ENCODE measurements at places on chromosomes 6 and 20.

DNA sequence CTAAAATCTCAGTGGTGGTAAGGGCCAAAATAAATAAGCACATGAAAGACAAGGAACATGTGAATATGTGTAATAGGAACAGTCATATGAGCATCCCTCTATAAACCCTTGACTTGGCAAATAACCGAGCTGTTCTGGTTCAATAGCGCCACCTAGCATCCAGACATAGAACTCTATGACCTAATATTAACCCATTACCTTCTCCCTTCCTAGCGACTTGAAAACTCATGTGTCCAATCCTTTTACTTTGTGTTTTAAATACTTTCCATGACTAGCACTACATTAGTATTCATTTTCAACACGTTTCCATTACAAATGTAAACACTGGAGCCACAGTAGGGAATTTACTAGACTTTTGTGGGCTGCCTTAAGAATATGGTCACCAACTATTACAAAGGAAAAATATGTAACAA lies 279.7 kb downstream of the UST start:
- DNase-seq, result peak; percentile 97

DNA sequence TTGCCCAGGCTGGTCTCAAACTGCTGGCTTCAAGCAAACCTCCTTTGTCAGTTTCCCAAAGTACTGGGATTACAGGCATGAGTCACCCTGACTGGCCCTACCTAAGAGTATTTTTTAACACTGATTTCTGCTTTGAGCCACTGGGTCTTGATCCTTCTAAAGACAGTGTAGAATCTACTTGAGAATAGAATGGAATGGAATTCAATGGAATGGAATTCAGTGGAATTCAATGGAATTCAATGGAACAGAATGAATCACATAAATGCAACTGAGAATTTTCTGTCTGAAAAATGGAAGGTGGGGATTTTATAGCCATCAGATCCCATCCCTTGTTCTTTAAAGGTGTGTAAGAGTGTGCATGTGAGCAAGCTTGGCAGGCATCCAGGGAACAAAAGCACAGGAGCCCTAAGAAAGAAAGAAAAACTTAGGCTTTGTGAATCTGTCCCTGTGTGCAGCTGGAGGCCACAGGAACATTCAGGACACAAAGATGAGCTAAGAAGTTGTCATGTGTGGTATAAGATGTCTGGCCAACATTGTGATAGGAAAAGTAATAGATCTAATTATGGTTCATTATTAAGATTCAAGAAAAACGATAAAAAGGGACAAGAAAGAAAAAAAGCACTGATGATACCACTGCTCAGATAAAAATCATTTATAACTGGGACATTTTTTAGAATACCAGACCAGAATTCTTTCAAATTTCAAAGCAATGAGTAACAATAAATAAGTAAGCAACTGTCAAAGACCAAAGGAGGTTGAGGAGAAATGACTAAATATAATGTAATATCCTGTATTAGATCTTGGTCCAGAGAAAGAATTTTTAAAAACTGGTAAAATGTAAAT lies 681.0 kb upstream of the GJE1 start:
- peak; percentile 93 for DNase-seq

GRCh38 chr6:45724511-45724910 lies 291.1 kb downstream of the CLIC5 start:
- peak; percentile 97 for DNase-seq

- no peak for DNase-seq
Observed at GRCh38 chr20:31637660-31638059, at the start of gene COX4I2. Gene COX4I2, plus strand, starts transcription at chr20:31637912. Its CDS starts 1,106 bp downstream, at chr20:31639018.

GRCh38 chr20:48743807-48744206 lies 84.0 kb downstream of the PREX1 start:
- DNase-seq, result no peak

DNA sequence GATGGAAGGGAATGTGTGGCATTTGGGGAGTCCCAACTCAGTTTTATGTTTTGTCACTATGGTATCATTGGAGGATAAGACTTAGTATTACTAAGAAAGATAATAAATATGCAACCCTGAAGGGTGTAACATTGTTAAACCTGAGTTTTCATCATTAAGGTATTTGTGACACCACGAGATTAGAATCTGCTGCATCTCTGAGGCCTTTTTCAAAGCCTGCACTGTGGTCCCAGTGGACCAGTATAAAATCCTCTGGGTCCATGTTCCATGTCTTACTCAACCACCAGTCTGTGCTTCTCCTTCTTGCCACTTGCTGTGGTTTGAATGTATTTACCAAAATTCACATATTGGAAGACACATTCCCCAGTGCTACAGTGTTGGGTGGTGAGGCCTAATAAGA lies 130.6 kb downstream of the TBX18 start:
- peak; percentile 74 for DNase-seq

DNA sequence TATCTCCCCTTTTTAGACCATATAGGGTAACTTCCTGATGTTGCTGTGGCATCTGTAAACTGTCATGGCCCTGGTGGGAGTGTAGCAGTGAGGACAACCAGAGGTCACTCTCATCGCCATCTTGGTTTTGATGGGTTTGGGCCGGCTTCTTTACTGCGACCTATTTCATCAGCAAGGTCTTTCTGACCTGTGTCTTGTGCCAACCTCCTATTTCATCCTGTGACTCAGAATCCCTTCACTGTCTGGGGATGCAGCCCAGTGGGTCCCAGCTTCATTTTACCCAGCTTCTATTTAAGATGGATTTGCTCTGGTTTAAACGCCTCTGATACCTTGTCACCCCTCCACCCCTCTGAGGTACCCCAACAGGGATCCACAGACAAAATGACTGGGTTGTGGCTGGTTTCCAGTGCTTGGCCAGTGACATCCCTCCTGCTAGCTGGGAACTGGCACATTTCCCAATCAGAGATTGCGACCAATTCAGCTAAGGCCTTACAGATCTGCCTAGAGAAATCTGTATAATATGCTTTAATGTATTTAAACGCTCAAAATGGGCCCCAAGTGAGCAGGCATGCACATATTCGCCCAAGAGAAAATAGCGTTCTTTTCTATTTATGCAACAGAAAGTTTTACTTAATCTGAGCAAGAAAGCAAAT lies 315.6 kb upstream of the QKI start:
- DNase-seq, result no peak

DNA sequence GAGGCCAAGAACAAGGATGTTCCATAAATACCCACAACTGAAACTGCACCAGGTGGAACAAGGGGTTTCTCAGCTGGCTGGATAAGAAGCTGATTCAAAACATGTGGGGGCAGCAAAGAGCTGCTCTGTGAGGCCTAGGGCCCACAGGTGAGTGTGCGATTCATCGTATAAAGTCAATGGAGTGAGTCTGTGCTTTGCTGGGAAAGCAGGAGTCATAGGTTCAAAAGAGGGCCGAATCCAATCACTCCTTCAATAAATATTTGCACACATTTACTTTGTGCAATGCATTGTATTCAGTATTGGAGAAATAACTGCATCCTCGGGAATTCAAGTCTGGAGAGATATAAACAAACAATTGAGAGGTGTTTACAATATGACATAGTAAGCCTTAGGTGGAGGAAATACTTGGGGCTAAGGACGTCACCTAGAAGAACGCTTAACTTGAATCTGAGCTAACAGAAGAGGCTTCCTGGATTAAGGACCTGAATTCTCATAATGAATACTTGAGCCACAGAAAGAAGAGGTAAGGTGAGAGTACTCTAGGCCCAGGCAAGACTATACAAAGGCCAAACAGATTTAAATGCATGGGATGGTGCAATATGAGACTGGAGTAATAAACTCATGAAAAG lies 83.7 kb upstream of the TMEM30A start:
- DNase-seq, result no peak

GRCh38 chr6:133423242-133423641 lies 182.1 kb downstream of the EYA4 start:
- no peak for DNase-seq

- no peak for DNase-seq
Observed at GRCh38 chr6:70843328-70843918, 113.4 kb downstream of the B3GAT2 start.

DNA sequence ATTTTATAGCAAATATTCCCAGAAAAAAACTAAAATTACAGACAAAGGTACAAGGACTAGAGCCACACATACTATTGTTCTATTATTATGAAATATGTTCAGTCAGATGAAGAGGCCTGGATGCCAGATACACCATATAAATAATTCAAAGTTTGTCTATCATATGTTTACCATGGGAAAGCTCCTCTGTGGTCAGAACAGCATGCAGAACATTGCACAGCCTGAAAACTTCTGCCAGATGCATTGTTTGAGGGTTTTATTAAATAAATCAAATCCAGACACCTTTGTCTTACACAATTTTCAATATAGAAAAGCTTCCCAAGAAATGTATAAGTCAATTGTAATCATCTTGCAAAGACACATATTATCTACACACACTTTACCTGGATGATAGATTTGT lies 35.0 kb upstream of the COL21A1 start:
- peak; percentile 46 for DNase-seq

- peak; percentile 64 for DNase-seq
Observed at GRCh38 chr20:32457479-32457986, 99.4 kb downstream of the ASXL1 start.

DNA sequence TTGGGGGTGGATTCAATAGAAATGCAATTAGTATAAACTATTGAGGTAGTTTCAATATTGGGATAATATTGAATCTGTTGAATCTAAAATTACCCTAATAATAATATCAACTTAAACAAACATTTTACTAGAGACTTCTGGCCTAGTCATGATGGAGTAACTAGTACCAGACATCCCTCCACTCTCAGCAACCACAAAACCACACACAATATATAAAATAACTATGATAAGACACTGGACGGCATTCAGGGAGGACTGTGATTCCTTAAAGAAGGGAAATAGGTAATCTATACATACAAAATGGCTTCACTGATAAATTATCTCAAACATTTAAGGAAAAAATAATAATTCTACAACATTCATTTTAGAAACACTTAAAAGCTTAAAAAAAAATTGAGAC lies 38.9 kb upstream of the TMEM14A start:
- DNase-seq, result peak; percentile 29

DNA sequence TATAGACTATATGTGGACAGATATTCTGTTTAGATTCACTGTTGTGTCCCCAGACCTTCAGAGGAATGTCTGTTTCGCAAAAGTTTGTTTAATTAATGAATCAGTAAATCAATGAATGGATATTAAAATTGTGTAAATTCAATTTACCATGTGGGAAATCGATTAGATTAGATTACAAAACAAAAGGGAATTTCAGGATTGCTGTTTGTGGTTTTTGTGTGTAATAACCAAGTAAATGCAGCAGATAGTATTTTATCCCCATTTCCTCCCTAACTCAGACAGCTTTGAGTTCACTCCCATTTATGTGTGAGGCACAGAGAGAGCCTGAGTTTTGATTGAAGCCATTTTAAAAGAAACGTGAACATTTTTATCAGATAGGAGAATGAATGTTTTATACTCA lies 214.8 kb downstream of the ADGB start:
- peak; percentile 16 for DNase-seq

DNA sequence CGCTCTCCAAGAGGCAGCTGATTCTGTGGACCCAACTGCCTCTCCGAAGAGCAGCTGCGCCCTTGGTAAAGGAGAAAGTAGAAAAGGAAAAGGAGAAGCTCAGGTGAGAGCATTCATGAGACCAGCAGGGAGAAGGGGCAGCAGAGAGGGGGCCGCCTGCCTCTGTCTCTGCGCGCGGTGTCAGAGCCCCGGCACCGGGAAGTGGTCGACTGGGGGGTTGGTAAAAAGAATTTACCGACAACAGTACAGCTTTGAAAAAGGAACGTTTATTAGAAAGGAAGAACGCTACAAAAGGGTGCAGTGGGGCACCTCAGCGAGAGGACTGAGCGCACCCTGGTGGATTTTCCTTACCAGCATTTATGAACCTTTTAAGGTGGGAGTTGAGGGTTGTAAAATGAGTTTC lies 61.9 kb downstream of the GPR6 start:
- DNase-seq, result peak; percentile 11

DNA sequence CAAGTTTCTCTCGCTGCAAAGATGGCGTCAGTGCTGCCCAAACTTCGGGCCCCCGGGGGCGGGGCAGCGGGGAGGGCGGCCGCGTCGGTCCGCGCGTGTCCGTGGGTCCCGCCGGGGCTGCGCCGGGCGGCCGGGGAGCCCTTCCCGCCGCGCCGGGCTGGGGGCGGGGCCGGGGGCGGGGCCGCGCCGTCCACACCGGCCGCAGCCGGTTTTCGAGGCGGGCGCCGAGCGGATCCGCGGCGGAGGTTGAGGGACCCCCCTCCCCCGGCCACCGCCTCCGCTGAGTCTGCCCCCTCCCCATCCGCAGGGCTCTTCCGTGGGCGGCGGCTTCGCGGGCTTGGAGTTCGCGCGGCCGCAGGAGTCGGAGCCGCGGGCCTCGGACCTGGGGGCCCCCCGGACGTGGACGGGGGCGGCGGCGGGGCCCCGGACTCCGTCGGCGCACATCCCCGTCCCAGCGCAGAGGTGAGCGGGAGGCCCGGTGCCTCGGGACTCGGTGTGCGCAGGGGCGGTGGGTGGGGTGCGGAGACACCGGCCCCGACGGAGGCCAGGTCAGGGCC lies 572 bp downstream of the SLC2A4RG start:
- DNase-seq, result peak; percentile 43

- DNase-seq, result no peak
Observed at GRCh38 chr20:25222461-25223178, 25.3 kb upstream of the PYGB start.

GRCh38 chr6:34514593-34515472 lies 41.3 kb downstream of the SPDEF start:
- peak; percentile 47 for DNase-seq
